Activated naive CD8-positive, alpha-beta T cell treated with anti-CD3 and anti-CD28 coated beads for 36 hours (primary cell): ENCODE measurements at places on chromosomes 6 and 20. TPM values are rescaled to one million over a fixed set of nuclear protein-coding genes. Genes with fewer than 3 reads are reported as not detected.

The RNF146 gene
- total RNA-seq, result 11.2 TPM

DNA sequence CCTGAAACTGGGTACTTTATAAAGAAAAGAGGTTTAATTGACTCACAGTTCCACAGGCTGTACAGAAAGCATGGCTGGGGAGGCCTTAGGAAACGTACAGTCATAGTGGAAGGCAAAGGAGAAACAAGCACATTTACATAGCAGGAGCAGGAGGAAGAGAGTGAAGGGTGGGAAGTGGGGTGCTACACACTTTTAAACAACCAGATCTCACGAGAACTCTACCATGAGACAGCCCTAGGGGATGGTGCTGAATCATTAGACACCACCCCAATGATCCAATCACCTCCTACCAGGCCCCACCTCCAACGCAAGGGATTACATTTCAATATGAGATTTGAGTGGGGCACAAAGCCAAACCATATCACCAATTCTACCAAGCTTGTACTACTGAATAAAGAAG, 7.4 kb upstream of the FNDC1 start:
- DNase-seq, result no peak

- DNase-seq, result no peak
Observed at GRCh38 chr6:26185802-26186201, 98.6 kb downstream of the HFE start.

DNA sequence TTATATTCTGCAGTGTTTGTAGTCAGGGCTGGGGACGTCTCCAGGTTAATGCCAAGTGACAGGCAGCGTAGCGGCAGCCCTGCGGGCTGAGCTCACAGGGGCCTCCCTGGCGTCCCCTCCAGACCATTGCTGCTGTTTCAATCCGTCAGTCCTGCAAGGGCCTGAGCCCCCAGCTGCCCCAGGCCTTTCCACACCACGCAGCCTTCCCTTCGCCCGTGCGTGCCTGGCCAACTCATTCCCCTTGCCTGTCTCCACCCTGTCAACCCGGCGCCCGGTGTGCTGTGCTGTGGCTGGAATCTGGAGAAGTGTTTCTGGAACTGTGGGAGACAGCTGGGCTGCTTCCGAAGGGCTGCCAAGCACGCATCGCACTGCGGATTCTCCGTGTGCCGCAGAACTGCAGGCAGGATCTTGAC, 11.9 kb downstream of the BHLHE23 start:
- no peak for DNase-seq

DNA sequence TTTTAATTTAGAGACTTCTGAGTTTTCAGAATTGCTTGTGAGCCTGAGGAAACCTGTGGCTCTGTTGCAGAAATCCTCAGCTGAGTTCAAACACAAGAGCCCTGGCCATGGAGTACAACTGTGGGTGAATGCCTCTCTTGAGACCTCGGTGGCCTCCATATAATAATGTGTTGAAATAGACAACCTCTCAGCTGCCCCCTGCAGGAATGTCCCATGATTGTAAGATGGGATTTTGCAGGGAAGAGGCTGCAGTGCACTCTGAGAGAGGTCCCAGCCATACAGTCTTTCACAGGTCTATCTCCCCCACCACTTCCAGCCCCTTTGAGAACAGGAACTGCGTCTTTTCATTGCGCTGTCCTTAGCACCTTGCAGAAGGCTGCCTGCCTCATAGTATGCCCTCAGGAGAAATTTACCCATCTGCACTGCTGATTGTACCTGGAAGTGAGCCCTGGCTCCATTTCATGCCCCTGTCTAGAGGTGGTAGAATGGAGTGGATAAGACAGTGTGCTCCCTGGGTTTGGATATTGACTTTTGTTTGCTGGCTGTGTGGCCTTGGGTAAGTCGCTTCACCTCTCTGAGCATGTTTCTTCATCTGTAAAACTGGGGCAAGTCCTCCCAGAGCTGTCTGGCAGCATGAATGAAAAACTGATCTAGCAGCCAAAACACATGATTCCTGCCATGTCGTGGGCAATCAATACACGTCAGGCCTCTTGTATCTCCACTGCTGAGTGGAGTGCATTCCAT, 16.8 kb upstream of the CDH22 start:
- DNase-seq, result no peak

- DNase-seq, result no peak
Observed at GRCh38 chr6:153167907-153168306, 36.8 kb upstream of the RGS17 start.

- DNase-seq, result no peak
Observed at GRCh38 chr6:36717231-36717825, 19.7 kb downstream of the RAB44 start.

DNA sequence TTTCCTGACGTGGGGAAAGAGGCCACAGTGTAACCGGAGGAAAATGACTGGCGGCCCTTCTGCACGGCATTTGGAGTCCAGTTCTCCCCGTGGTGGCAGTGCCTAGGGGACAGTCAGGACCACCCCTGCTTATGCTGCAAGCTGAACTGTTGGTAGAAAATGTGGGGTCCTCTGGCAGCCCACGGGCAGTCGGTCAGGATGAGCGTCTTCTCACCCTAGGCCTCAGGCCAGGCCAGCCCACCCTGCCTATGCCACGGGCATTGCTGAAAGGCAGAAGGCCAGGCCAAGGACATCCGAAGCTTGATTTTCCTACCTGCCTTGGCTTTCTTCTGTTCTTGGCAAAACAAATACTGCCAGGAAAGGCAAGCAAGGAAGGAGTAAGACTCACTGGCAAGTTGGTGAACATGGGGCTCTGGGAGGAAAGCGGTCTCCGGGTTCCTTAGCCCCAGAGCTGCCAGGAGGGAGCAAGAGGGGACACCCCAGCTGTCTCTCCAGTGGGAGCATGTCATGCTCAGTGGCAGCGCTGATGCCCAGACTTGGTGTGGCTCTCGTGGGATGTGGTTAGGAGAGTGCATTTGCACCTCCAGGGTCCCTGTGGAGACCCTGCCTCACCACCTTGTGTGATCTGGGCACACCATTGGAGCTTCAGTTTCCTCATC, 311.6 kb downstream of the QKI start:
- no peak for DNase-seq

- no peak for DNase-seq
Observed at GRCh38 chr6:136750696-136751521, 41.4 kb downstream of the MAP3K5 start.

DNA sequence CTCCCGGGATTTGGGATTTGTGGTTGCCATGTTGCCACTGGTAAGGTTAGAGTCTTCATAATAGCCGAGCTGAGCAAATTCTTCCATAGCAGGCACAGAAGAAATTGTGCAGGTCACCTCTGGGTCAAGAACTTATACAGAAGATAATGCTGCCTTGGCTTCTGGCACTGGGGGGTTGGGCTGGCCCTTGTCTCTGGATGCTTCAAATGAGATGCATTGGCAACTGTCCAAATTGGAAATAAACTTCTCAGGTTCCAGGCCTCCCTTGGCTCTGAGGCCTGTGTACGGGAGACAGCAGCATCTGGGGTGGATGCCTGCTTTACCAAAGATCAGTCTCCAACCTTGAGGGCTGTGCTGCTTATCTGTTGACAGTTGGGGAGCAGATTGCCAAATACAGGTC, 26.2 kb downstream of the MYO6 start:
- DNase-seq, result no peak

DNA sequence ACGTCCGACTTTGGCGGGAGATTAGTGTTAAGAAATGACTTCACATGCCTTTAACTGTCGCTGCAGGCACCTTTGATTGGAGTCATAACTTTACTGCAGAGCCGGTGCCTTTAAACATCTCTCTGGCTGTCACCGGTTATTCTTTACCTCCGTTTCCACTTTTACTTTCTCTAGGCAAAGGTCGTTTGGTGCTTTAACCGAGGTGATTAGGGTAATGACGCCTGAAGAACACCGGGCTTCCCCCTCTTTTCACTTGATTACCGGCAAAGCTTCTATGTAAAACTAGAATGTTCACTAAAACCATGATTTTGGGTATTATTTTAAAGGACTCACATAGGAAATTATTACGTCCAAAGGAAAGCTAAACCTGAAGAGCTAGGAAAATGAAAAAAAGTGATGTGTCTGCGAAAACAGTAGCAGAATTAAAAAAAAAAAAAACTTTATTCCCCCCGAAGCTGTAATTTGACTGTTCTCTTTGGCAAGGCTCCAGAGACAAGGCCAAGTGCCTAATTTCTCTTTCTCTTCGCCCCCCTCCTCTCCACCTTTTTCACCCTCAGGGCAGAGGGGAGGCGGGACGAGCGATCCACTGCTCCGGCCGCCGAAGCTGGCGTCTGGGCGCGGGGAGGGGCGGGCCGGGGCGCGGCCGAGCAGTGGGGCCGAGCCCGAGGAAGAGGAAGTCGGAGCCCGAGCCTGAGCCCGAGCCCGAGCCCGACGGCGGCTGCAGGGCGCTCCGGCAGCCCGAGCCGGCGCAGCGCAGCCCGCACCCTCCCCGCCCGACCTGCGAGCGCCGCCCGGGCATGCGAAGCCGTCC, at the start of gene PLEKHG1:
PLEKHG1 (plus strand) TSS at position 687 of the 811 bp plus-strand sequence. CDS start 133,797 bp downstream, outside the sequence.
- peak; percentile 76 for DNase-seq

DNA sequence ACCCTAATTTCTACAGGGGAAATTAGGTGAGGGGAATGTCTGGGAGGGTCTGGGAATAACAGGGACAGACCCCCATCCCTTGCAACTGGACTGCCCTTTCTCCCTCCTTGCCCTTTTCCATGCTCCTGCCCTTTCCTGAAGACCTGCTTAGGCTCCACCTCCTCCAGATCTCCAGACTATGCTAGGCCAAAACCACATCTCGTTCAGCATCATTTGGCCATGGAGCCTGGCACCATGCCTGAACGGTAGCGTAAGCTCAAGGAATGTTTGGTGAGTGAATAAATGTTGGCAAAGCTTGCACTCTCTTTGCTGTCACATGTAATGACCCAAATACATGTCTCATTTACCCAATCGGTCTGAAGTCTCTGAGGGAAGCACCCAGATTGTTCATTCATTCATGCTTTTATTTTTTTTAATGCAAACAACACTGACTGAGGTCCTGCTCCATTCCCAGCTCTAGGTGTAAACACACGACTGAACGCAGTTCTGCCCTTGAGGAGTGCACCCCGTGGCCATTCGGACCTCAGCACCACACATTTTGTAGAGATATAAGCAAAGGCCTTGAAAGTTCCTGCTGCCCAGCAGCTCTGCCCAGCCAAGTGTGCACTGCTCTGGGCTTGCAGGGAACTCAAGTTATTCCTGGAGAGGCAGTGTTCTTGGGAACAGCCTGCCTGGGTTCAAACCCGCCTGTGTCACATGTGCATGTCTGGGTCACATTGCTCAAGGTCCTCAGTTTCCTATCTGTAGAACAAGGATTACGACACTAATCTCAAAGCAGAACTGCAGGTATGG, 1.1 kb upstream of the GRM4 start:
- DNase-seq, result no peak
